GM20000 (cell line): ENCODE measurements at places on chromosomes 4 and X.

GRCh38 chr4:39435659-39436563 lies 22.8 kb downstream of the RPL9 start:
- DNase-seq: no peak

- no peak for DNase-seq
Measured at GRCh38 chrX:7091923-7092322, 55.6 kb upstream of the STS start.

DNA sequence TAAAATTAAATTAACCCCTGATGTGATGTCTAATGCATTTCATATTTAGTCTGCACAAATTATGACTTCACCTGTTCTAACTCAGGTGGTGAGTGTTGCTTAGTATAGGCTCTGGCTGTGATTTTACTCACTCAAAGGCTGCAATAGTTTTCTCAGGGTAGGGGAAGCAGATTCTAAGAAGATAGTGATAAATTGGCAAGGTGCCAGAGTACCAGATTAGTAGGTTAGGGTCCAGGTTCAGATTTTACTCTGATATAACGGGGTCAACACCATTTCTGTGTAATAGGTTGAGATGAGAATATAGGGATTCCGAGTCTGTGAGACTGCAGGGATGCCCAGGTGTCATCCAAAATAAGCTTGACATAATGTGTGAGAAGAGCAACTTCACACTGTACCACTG lies 1049.6 kb downstream of the STIM2 start:
- DNase-seq: no peak

GRCh38 chrX:148874636-148875246 lies 374.3 kb downstream of the AFF2 start:
- DNase-seq: no peak

DNA sequence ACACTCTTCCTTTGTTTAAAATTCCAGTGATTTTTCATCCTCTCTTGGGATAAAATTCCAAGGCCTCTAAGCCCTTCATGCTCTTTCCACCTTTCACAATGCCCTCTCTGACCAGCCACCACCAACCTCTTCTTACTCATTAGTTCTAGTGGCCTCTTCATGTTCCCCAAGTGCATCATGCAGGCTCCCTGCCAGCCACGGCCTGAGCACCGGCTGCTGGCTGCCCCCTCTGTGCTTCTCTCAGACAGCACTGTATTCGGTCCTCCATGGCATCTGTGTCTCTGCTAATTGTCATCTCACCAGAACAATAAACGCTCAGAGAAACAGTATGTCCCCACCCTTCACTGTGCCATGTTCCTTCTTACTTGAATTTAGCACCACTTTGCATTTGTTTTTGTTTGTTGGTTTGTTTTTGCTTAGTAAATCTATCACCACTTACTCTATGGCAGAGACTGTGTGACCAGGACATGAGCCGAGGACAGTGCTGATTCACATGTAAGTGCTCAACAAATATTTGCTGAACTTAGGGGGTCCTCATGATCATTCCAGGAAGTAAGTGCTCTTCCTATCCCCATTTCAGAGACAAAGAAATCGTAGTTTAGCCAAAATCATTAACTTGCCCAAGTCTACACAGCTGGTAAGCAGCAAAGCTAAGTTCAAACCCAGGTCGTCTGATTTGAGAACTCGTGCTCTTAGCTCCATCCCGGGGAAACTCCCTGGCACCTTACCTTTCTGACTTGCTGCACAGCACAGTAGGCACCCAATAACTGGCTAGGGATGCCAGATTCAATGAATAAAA lies 77.1 kb upstream of the UCP1 start:
- DNase-seq: no peak

DNA sequence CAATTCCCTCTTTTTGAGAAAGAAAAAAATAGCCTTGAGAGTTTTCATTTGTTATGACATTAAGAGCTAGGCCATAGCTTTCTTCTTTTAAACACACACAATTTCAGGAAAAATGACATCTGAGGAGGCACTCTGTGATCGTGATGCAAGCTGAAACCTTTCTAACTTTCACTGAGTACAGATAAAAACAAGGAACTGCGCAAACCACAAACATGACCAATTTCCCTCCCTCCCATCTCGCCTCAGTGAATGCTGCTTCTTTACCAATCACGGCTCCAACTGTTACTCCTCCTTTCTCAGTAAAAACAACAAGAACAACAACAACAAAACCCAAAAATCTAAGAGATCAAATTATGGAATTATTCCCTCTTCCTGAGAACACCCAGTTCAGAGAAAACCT lies 626.8 kb downstream of the TLL1 start:
- DNase-seq: no peak

DNA sequence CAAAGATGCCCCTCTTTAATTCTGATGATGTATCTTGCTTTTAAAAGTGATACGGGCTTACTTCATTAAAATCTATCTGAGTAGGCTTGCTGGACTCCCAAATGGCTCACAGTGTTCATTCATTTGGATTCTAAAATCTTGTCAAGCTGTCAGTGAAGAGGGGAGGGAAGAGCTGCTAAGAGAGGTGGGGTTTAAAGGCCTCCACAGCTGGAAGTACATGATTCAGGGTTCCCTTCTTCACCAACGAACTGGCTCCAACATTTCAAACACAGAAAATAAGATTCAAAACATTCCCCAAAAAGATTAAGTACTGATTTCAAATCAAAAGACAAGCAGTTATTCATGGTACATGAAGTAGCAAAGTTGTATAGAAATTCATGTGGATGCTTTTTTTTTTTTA lies 133.0 kb upstream of the NAP1L5 start:
- no peak for DNase-seq

DNA sequence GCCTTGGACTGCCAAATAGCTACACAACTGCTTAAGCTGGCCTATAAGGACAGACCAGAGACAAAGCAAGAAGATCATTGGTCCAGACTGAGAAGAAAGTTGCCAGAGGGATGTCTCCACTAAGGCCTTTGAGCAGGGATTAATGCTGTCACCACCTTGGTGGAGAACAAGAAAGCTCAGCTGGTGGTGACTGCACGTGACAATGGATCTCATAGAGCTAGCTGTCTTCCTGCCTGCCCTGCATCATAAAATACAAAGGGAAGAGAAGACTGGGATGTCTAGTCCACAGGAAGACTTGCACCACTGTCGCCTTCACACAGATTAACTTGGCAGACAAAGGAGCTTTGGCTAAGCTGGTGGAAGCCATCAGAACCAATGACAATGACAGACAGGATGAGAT lies 40.5 kb upstream of the FAM120C start:
- DNase-seq: no peak
